Activated naive CD4-positive, alpha-beta T cell treated with anti-CD3 and anti-CD28 coated beads for 36 hours (primary cell): ENCODE measurements at places on chromosomes 3 and 15. TPM values are rescaled to one million over a fixed set of nuclear protein-coding genes. Genes with fewer than 3 reads are reported as not detected.

DNA sequence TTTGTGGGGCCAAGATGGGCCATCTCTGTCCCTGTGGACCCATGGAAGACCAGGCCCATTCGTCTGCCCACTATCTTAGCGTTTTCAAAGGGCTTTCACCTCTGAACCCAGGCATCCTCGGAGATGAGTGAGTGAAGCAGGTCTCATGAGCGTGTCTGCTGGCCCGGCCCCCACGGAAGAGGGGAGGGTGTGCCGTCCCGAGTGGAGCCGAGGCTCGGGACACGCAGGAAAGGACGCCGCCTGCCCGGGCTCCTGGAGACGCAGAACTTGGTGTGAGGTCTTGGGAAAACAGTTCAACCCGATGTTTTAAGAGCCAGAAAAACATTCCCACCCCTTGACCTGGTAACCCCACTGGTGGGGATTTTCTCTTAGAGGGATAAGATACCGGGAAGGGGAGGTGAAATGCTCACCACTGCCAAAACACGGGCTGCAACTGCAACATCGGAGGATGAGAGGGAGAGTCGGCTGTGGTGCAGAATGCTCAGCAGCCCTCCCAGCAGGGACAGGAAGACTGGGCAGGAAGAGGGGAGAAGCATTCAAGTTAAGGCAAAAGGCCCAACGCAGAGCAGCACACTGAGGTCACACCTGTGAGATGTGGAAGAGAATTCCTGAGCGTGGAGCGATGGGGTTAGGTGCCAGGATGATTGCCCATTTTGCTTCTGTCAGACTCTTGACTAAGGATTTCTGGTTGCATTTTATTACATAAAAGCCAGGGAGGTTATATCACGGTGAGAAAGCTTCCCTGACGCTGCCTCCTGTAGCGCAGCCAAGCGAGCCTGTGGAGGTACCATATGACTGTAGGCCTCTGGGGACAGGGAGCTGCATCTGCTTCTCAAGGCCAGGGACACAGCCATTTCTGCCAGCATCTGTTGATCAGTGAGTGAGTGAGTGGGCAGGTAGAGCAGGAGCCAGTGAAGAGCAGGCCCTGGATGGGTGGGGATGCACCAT is 14.1 kb upstream of the STAB1 start:
- no peak for DNase-seq

GRCh38 chr15:51401872-51402517 is 60.5 kb downstream of the GLDN start:
- peak; percentile 7 for DNase-seq

- no peak for DNase-seq
These were observed 274.8 kb downstream of the BBX start for GRCh38 chr3:107797586-107797985.

DNA sequence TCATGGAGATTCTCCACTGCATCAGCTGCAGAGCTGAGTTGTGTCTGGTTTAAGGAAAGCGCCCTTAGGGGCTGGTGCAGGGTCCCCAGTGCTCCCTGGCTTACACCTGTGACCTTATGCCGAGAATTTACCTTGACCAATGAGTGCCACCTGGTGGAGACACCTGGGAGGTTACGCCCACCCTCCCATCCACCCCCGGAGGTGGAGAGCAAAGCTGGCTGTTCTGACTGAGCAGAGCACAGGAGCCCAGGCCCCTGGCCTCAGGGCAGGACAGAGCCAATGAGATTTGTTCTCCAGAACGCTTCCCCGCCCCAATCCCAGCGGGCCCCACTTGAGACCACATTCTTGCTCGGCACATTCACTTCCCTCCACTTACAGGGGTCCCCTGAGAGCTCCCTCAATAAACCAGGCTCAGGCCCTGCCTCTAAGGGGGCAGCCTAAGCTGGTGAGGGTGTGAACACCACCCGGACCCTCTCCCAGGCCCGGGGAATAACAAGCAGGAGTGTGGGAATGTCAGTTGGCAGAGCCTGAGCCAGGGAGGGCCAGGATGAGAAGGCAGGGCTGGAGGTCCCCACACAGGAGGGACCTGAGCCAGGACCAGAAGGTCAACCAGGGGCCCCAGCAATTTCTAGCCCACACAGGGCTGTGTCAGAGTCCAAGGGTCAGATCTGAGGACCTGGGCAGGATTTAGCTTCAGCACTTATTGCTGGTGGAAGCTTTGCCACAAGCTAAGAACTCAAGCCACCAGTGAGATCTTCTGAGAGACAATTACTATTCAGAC is 117.1 kb downstream of the TPRA1 start:
- DNase-seq: peak; percentile 52

DNA sequence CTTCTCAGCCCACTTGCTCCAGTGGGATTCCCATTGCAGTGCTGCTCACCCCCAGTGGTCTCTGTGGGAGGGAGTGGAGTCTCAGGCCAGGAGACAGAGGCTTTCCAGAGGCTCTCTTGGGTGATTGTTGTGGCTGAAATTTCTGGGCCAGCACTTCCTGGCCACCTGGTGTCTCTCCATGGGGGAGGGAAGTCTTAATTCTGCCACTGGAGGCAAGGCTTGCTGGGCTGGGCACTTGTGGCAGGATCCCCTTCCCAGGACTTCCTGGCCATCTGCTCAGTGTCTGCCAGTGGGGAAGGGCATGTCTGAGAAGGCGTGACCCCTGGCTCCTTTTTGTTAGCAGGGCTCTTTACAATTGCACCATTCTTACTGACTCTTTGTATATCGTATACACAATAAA is 351.8 kb downstream of the GABRB3 start:
- no peak for DNase-seq

CLEC3B gene
- not detected for total RNA-seq

SLTM gene
- 56.0 TPM for total RNA-seq

MB21D2 gene
- 6.5 TPM for total RNA-seq

GPR171 gene
- 42.8 TPM for total RNA-seq

- no peak for DNase-seq
These were observed 90.0 kb downstream of the RBPMS2 start for GRCh38 chr15:64685230-64685888.

- no peak for DNase-seq
These were observed 321.0 kb upstream of the TGFBR2 start for GRCh38 chr3:30285188-30286006.

IL16 gene
- total RNA-seq: 38.8 TPM

DNA sequence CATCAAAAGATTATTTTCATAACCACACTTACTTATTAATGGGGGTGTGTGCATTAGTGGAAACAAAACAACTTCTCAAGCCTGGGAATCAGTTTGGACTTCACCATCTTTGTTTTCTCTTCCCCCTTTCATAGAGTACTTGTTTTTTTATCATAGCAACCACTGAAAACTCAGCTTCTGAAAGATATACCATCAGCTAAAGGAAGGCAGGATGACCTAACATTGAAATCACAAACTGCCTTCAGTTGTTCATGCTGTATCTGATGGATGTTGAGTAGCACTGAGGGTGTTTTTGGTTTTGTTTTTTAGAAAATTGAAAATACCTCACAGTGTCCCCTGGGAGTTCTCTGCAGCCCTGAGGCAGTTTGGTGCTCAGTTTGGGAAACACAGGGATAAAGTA is 46.5 kb downstream of the NEK10 start:
- no peak for DNase-seq

LNP1 gene
- total RNA-seq: 2.4 TPM

CAPN7 gene
- total RNA-seq: 26.1 TPM

- peak; percentile 41 for DNase-seq
These were observed 498 bp downstream of the PDE12 start for GRCh38 chr3:57556459-57557084.

DNA sequence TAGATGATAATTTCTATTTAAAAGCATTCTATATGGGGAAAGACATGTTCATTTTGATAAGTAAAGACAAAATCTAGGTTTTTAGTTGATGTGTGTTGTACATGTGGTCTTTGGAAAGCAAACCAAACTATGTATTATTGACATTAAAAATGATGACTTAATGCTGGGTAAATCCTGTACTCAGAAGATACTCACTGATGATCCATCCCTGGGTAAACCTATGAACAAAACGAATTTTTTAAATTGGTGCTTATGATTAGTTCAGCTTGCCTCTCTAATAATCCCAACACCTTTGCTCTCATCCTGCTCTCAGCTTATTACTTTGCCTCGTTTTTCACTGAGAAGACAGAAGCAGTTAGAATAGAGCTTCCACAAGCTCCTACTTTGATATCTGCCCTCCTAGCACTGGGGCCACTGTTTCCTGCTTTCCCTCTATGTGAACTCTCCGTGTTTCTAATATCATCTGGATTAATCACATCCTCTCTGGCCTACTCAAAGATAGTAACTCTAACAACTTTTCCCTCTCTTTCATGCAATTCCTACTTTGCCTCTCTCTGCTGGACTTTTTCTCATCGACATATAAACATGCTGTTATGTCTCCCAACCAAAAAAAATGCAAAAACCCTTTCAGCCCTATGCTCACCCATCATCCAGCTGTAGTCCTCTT is 29.3 kb downstream of the RARRES1 start:
- no peak for DNase-seq

DNA sequence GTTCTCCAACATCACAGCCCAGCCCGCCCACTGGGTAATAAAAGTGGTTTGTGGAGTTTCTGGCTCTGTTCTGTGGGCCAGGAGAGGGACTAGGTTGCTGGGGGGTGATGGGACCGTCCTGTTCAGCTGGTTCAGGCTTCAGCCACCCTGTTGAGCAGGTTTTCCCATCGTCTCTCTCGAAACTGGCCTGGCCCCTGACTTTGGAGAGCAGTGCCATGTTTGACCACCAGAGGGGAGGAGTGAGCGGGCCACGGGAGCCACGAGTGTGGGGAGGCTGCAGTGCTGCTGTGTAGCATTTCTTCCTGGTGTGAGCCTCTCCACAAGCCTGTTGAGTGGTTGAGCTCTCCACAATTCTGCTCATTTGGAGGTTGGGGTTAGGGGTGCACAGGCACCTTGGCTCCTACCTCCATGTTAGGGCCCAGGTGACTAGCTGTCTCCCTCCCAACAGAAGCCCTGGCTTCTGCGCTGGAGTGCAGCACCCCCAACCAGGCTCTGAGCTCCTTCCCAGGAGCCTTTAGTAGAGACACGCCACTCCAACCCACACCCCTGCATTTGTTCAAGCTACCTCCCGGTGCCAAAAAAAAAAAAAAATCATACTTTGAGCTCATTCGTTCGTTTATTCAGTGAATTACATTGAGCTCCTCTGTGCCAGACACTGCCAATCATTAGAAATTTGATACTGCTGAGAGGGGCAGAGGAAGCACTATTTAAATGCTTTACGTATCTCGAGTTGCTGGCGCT is 13.9 kb downstream of the SPINT1 start:
- peak; percentile 85 for DNase-seq

SLC22A14 gene
- not detected for total RNA-seq

DNA sequence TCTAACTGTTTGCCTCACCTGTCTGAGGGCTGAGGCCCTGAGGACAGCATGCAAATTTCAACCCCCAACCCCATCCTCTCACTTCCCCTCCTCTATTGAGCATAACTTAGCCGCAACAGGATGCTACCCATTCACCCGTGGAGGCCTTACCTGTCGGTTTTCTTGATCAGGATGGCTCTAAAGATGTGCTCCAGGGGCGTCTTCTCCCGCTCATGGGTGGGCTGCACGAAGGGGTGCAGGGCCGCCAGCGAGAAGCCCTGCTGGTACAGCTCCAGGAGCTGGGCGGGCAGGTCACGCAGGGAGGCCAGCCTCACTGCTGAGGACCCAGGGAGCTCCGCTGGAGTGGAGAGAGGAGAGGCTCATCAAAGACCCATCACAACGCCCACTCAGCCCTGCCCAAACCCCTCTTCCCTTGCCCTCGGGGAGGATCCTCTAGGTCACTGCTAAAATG is 79.8 kb downstream of the RFTN1 start:
- DNase-seq: no peak

COL6A5 gene
- total RNA-seq: not detected

TRPM1 gene
- total RNA-seq: not detected

DNA sequence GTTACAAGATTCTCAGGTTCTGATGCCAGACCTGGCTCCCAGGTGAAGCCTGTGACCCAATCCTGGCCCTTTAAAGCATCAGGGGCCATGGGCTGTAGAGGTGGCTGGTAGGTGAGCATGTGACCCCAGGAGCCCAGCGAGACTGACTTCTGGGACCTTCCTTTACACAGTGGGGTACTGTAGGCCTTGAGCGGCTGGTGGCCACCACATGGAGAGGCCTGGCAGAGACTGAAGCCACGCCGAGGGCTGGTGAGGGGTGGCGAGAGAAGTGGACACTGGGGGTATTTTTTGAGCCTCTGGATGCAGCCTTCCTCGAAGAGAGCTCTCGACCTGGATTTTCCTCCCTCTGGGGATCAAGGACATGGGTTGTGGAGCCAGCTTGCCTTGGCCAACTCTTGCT is 71.2 kb upstream of the ITGA11 start:
- no peak for DNase-seq

LRCH3 gene
- 36.0 TPM for total RNA-seq

- DNase-seq: peak; percentile 68
These were observed 79.3 kb downstream of the ATP10A start for GRCh38 chr15:25783607-25784540.

KBTBD13 gene
- not detected for total RNA-seq

- no peak for DNase-seq
These were observed 41.8 kb downstream of the CBLB start for GRCh38 chr3:105826778-105827634.
